ENCODE measurements at places on chromosomes 7 and 10. TPM values are rescaled to one million over a fixed set of nuclear protein-coding genes. Genes with fewer than 3 reads are reported as not detected.

PTPRZ1 gene
- total RNA-seq = 8.1 TPM

NUTM2B gene
- 0.25 TPM for total RNA-seq

MBL2 gene
- total RNA-seq = not detected

COX15 gene
- 19.2 TPM for total RNA-seq

LRGUK gene
- 2.9 TPM for total RNA-seq

TRIM73 gene
- 7.4 TPM for total RNA-seq

HYAL4 gene
- 0.49 TPM for total RNA-seq

INHBA gene
- total RNA-seq = 2.2 TPM

ERVW-1 gene
- not detected for total RNA-seq

CHST3 gene
- 26.0 TPM for total RNA-seq

IFT22 gene
- total RNA-seq = 15.2 TPM

STEAP1 gene
- total RNA-seq = 24.3 TPM

TEX36 gene
- not detected for total RNA-seq

DOCK4 gene
- total RNA-seq = 40.3 TPM

ASB10 gene
- total RNA-seq = not detected

SPAM1 gene
- not detected for total RNA-seq
